Neuronal stem cell (in vitro differentiated cells): ENCODE measurements at places on chromosomes 3 and 15.

- DNase-seq: peak; percentile 58
- H3K36me3 ChIP-seq: peaks cover 2% of the 10 kb centered on the region
- no peaks in the 10 kb centered on the region for H3K27me3 ChIP-seq
- peak within 1 kb of the TSS; percentile 91 for H3K4me3 ChIP-seq
Measured at GRCh38 chr3:40476478-40477470, at the start of gene ZNF619. TSS of gene ZNF619 (plus strand) at chr3:40477122. CDS start at chr3:40477980, 858 bp downstream.

- H3K4me1 ChIP-seq: no peaks in the 10 kb centered on the region
- H3K27me3 ChIP-seq: no peaks in the 10 kb centered on the region
- DNase-seq: no peak
- H3K4me3 ChIP-seq: no peak overlapping the region
- no peak overlapping the region for H3K27ac ChIP-seq
- no peaks in the 10 kb centered on the region for H3K36me3 ChIP-seq
Measured at GRCh38 chr3:169954142-169954756, 12.4 kb upstream of the SEC62 start.

- H3K27ac ChIP-seq: no peak overlapping the region
- H3K27me3 ChIP-seq: no peaks in the 10 kb centered on the region
- peaks cover 4% of the 10 kb centered on the region for H3K36me3 ChIP-seq
- H3K4me3 ChIP-seq: no peak overlapping the region
Measured at GRCh38 chr3:142779591-142779990, 55.8 kb downstream of the TRPC1 start.

DNA sequence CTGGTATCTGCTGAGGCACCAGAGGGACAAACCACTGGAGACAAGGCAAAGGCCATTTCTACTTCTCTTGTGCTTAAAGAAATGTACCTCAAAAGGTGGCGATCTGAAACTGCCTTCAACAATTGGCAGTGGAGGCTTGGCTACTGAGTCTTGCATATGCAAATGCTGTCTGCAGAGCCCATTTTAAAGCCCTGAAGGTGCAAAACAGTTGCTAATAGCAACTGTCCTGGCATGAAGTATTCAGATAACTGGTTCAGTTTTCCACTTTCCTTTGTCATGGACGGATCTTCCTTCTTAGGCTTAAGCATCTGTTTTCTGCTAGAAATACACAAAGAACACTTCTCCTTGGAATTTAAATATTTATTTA lies 71.4 kb upstream of the PSMD6 start:
- H3K27ac ChIP-seq: no peak overlapping the region
- no peak overlapping the region for H3K4me3 ChIP-seq
- peaks cover 9% of the 10 kb centered on the region for H3K4me1 ChIP-seq
- no peak for DNase-seq

- no peak overlapping the region for H3K4me3 ChIP-seq
- H3K27ac ChIP-seq: no peak overlapping the region
- DNase-seq: no peak
- H3K36me3 ChIP-seq: no peaks in the 10 kb centered on the region
- no peaks in the 10 kb centered on the region for H3K27me3 ChIP-seq
Measured at GRCh38 chr3:126344380-126345041, 12.7 kb downstream of the KLF15 start.

- no peak overlapping the region for H3K4me3 ChIP-seq
- DNase-seq: no peak
- H3K27ac ChIP-seq: no peak overlapping the region
Measured at GRCh38 chr15:70528816-70529215, 234.5 kb downstream of the UACA start.

DNA sequence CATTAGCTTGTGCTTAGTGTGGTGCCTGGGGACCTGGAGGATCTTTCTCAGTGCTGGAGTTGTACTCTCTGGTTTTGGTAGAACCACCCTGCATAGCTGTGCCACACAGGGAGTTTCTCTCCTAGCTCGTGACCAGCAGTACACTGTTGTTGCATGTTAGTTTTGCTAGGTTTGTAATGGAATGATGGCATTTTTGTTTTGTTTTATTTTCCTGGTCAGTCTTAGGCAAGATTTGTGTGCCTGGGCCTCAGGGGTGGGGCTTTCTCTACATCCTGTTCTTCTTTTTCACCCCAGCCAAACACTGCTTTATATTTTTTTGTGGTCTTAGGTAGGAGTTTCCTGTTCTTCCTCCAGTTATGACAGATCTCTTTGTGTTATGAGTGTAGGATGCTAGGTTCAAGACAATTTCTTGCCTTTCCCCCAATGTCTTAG lies 534.5 kb upstream of the KCNMB2 start:
- H3K27ac ChIP-seq: no peak overlapping the region
- no peaks in the 10 kb centered on the region for H3K36me3 ChIP-seq
- no peak for DNase-seq
- no peaks in the 10 kb centered on the region for H3K4me1 ChIP-seq
- H3K4me3 ChIP-seq: no peak overlapping the region

GRCh38 chr3:165814380-165814779 lies 22.8 kb downstream of the BCHE start:
- no peaks in the 10 kb centered on the region for H3K27me3 ChIP-seq
- H3K4me1 ChIP-seq: no peaks in the 10 kb centered on the region
- no peak overlapping the region for H3K27ac ChIP-seq
- no peak for DNase-seq

DNA sequence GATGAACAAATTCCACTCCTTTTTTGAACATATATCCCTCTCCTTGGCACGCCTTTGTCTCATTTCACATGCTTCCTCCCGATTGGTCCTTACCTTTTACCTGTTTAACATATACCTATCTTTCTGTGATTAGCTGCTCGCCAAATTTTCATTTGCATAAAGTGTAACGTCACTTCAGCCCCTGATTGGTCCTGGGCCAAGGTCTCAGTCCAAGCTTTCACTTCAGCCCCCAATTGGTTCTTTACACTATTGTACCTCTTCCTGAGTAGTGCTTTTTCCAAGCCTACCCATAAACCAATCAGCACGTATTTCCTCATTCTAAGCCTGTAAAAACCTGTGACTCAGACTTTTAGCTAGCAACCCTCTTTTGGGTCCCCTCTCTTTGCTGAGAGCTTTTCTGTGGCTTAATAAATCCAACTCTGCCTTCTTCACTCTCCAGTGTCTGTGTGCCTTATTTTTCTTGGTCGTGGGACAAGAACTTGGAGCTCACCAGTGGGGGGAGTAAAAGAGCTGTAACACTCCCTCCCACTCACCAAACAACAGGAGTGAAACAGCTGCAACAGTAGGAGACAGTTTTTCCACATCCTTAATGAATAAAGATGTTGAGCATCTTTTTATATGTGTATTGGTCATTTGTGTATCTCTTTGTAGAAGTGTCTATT lies 584 bp upstream of the XCR1 start:
- no peaks in the 10 kb centered on the region for H3K36me3 ChIP-seq
- DNase-seq: no peak
- H3K4me3 ChIP-seq: no peak overlapping the region
- no peaks in the 10 kb centered on the region for H3K4me1 ChIP-seq

DNA sequence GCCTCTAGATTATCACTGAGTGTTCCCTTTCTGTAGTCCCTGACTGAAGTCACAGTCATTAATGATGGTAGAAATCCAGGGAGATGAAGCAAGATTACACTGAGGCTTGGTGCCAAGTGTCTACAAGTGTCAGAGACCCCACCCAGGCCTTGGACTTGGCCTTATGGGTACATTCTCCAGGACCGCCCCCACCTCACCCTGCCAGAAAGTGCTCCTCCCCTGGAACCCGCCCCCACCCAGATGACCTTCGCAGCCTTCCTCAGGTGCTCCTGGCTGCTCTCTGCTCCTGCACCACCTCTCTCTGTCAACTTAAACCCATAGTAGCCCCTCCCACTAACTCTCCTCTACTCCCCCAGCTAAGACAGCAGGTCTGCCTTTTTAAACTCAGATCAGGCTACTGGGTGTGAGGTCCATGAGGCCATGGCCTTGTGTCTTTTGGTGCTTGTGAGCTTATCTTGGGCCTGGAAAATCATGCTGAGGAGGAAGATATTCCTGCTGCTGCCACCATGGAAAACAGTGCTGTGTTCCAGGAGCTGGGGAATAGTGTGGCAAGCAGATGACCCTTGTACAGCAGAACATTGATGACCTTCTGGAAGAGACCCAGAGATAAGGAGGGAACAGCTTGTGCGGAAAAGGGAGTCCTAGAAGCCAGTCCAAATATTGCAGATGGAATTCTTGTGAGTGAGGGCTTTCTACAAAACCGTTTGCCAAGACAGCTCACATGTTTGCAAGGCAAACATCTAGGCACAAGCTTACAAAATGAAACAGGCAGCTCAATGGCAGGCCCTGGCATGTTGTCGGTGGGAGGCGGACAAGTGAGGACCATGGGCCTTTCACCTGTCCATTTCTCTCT lies 40.3 kb upstream of the NDUFB4 start:
- no peak overlapping the region for H3K4me3 ChIP-seq
- no peaks in the 10 kb centered on the region for H3K36me3 ChIP-seq
- H3K27ac ChIP-seq: no peak overlapping the region

GRCh38 chr15:38788918-38789317 lies 224.3 kb upstream of the RASGRP1 start:
- no peak overlapping the region for H3K27ac ChIP-seq
- no peak for DNase-seq
- H3K27me3 ChIP-seq: no peaks in the 10 kb centered on the region
- H3K36me3 ChIP-seq: no peaks in the 10 kb centered on the region
- no peaks in the 10 kb centered on the region for H3K4me1 ChIP-seq

GRCh38 chr3:77835921-77836320 lies 796.0 kb downstream of the ROBO2 start:
- no peaks in the 10 kb centered on the region for H3K27me3 ChIP-seq
- H3K4me1 ChIP-seq: no peaks in the 10 kb centered on the region
- H3K36me3 ChIP-seq: no peaks in the 10 kb centered on the region
- H3K27ac ChIP-seq: no peak overlapping the region

DNA sequence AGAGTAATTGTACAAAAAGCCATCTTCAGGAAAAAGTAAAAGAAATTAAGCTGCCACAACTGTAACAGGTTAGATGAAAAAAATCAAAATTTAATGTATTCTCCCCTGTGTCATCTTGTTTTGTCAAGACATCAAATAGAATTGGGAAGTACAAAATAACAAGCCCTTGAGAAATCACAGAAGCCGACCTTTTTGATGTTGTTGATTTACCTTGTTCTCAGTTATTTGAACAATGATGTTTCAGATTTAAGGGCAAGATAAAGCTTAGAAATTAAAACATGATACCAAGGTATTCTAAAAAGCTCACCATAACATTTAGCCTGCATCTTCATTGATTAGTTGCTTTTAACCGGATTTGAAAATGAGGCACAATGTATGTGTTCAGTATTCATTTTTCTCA lies 523.0 kb downstream of the FOXP1 start:
- H3K27me3 ChIP-seq: no peaks in the 10 kb centered on the region
- peaks cover 8% of the 10 kb centered on the region for H3K4me1 ChIP-seq
- DNase-seq: no peak
- H3K4me3 ChIP-seq: no peak overlapping the region
- H3K36me3 ChIP-seq: no peaks in the 10 kb centered on the region

GRCh38 chr3:149152420-149152819 lies 23.0 kb downstream of the HPS3 start:
- no peaks in the 10 kb centered on the region for H3K27me3 ChIP-seq
- H3K27ac ChIP-seq: no peak overlapping the region
- DNase-seq: no peak
- H3K4me1 ChIP-seq: no peaks in the 10 kb centered on the region

DNA sequence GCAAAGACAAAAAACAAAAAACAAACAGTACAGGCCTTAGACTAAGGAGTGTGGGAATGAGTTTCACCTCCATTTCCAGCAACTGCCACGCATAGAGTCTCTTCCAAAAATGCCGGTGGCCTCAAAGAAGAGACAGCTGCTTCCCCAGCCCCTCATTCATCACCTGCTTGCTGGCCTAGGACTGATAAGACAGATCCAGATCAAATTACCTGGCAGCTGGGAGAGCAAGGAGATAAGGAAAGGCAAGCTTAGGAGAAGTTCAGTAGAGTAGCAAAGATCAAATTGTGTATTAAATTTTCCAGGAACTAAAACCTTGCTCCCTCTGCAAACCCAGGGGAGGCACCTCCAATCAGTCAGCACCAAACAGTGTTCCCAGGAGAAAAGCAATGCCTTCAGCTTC lies 325.8 kb upstream of the CTNNB1 start:
- no peaks in the 10 kb centered on the region for H3K27me3 ChIP-seq
- peaks cover 18% of the 10 kb centered on the region for H3K4me1 ChIP-seq
- no peak for DNase-seq
- H3K27ac ChIP-seq: no peak overlapping the region

DNA sequence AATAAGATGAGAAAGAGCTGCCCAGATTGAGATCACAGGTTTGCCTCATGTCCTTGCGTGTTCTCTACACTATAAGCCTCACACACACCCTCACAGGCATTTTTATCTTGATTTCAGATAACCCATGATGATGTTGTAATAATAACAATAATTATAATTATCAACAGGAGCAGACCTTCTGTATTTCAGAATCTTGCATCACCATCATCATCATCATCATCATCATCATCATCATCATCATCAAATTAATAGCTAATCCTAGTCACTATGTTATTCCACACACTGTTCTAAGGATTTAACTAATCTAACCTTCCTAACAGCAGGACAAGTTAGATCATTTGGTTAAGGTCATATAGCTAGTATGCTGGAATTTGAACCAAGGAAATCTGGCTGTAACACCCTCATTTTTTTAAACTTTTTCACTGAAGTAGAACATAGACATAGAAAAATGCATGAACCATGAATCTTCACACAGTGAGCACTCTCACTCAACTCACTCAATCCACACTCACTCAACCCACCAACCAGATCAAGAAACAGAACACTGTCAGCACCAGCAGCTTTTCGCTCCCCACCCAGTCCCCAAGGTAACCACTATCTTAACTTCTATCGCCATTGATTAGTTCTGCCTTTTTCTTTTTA lies 1.8 kb upstream of the SH2D7 start:
- H3K27me3 ChIP-seq: no peaks in the 10 kb centered on the region
- no peak overlapping the region for H3K27ac ChIP-seq
- no peaks in the 10 kb centered on the region for H3K36me3 ChIP-seq
- peaks cover 3% of the 10 kb centered on the region for H3K4me1 ChIP-seq
- no peak for DNase-seq
- no peak overlapping the region for H3K4me3 ChIP-seq

DNA sequence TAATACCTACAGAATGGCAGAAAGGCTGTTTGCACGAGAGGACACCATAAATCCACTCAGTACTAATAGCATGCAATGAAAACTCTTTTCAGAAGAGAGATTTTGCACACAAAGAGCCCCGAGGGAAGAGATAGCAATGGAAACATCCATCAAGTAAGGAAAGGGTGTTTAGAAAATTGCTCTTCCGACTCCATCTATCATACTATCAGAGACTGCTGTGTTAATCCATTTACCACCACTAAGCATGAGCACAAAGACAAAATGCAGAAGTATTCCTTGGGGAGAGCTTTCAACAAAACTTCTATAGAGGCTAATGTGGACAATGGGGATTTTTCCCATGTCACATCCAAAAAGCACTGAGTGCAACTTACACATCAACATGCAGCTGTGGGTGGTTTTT lies 72.1 kb upstream of the PLAAT1 start:
- no peak overlapping the region for H3K4me3 ChIP-seq
- no peak overlapping the region for H3K27ac ChIP-seq
- H3K27me3 ChIP-seq: no peaks in the 10 kb centered on the region
- no peaks in the 10 kb centered on the region for H3K4me1 ChIP-seq
- H3K36me3 ChIP-seq: no peaks in the 10 kb centered on the region
- no peak for DNase-seq
